ENCODE measurements at places on chromosomes 1 and 21. TPM values are rescaled to one million over a fixed set of nuclear protein-coding genes. Genes with fewer than 3 reads are reported as not detected.

DNA sequence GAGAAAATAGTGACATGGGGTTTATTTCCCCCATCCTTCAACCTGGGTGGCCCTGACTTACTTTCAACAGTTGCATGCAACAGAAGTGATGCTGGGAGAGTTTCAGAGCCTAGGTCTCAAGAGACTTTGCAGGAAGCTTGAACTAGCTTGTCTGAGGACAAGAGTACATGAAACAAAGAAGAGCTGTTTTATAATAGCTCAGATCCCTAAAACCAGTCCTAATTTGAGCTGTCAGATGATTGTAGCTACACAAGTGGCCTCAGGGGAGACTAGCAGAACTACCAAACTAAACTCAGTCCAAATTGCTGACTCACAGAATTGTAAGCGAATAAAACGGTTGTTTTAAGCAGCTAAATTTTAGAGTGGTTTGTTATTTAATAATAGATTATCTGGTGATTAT lies 17.1 kb downstream of the RC3H1 start:
- DNase-seq = no peak

Gene FAM167B
- 3.8 TPM for total RNA-seq

Gene SLC45A3
- 8.6 TPM for total RNA-seq

Gene GBP7
- not detected for total RNA-seq

Gene LCE1B
- not detected for total RNA-seq

Gene S100A10
- total RNA-seq = 432 TPM
